ENCODE measurements at places on chromosomes 2 and 18.

DNA sequence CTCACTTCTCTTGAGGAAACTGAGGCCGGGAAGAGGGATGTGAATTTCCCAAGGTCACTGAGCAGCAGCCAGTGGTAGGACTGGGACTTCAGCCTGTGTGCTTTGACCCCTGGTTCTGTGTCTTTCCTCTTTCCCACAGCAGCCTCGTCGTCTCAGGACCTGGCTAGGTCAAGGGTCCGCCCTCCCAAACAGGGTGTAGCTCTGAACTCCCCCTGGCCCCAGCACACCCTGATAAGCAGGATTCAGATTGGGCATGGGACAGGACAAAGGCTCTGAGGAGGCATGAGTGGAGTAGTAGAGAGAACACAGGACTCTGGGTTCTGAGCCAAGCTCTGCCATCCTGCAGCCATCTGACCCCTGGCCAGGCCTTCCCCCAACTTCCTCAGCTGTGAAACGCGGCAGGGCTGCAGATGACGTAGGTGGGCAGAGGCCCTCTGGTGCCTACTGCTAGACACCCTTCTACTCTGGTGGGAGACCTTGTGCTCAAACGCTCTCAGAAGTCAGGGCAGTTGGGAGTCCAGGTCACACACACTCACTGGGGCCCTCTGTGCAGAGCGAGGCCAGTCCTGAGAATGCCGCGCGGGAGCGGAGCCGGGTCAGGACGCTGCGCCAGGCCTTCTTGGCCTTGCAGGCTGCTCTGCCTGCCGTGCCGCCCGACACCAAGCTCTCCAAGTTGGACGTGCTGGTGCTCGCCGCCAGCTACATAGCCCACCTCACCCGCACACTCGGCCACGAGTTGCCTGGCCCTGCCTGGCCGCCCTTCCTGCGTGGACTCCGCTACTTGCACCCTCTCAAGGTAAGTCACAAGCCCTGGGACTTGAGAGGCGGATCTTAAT is 984 bp downstream of the TCF23 start:
- no peak for DNase-seq

DNA sequence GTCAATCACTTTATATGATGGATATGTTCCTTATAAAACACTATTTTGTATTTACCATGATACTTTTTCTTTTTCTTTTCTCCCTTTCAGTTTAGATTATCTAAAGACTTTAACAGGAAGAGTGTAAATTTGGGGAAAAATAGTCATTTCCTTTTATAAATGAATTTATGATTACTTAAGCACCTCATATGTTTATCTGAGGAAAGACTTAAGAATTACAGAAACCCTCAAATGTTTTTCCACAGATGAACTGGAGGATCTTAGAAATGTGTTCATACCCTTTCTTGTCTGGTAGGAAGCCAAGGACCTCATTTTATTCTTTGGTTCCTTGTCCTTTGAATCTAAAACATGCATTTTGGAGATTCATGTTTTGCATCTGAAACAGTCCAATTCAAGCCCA is 36.7 kb downstream of the MAPRE2 start:
- DNase-seq, result no peak

DNA sequence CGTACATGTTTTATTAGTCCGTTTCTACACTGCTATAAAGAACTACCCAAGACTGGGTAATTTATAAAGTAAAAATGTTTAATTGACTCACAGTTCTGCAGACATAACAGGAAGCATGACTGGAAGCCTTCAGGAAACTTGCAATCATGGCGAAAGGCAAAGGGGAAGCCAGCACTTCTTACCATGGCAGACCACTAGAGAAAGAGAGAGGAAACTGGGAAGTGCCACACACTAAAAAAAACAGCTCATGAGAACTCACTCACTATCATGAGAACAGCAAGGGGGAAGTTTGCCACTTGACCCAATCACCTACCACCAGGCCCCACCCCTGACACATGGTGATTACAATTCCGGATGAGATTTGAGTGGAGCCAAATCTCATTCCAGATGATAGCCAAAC is 466.2 kb downstream of the IRS1 start:
- no peak for DNase-seq

DNA sequence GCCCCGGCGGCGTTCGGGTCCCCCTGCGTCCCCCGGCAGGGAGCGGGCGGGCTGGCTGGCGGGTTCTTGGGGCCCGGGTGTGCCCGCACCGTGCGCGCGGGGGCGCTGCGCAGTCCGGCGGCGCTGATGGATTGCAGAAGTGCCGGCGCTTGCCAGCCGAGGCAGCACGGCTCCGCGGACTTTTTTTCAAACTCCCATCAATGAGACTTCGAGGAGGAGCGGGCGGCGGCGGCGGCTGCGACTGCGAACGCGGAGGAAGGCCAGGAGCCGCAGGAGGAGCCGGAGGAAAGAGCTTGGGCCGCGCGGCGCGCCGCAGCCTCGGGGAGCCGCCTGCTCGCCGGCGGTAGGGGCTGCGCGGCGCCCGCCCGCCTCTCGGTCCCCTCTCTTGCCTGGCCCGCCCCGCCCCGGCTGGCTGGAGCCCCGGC is at the start of gene GLI2:
Gene GLI2, plus strand, starts transcription at position 123 of the 425 bp plus-strand sequence. CDS start 61,453 bp downstream, outside the sequence.
- DNase-seq, result no peak

- DNase-seq, result no peak
Measured at GRCh38 chr2:216714376-216714775, 19.0 kb upstream of the IGFBP5 start.

- no peak for DNase-seq
Measured at GRCh38 chr2:109447251-109447661, 166.5 kb downstream of the SEPTIN10 start.

DNA sequence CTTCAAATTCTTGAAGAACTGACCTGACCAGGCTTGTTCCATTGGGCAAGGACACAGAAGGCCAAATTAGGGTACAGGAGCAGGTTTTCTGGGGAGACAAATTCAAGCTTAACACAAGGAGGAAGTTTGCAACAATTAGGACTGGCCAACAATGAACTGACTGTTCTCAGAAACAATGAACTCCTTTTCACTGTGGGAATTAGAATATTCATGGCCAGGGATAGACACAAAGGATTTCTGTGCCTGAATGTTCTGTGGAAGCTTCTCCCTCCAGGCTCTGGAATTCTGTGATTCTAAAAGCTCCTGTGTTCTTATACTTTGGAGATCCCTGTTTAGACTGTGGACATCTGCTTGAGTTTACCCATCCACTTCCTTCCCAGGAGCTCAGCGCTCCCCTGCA is 15.2 kb downstream of the SMYD1 start:
- DNase-seq, result no peak

- DNase-seq, result no peak
Measured at GRCh38 chr18:68995675-68996074, 197.8 kb downstream of the CCDC102B start.

DNA sequence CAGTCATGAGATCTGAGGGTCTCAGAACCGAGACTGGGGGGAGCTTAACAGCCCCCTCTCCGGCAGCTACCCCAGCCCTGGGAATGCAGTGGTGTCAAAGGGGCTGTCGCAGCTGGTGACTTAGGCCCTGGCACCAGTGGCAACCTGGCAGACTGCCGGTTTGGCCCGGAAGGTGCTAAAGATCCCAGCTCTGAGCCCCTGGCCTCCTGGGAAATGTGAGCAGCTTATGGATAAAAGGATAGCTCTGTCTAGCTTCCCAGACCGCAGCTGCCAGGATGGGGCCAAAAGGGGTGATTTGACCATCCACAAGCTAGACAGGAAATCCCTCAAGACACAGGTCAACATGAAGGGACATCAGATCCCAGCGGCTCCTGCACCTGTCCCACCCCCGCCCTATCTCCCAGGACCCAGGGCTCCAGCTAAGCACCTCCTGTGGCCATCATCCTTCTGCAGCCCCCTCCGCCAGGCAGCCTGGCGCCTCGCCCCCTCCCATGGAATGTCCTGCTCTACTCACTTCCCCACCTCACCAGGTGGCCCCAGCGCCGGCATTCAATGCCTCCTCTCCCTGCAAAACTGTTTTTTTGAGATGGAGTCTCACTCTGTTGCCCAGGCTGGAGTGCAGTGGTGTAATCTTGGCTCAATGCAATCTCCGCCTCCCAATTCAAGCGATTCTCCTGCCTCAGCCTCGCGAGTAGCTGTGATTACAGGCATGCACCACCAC is 33.2 kb upstream of the EFHD1 start:
- no peak for DNase-seq

- no peak for DNase-seq
Measured at GRCh38 chr2:13015532-13016320, 299.0 kb downstream of the TRIB2 start.

- peak; percentile 41 for DNase-seq
Measured at GRCh38 chr18:69908838-69909237, 38.8 kb downstream of the CD226 start.

- DNase-seq, result no peak
Measured at GRCh38 chr2:224347176-224348051, 54.5 kb downstream of the FAM124B start.

DNA sequence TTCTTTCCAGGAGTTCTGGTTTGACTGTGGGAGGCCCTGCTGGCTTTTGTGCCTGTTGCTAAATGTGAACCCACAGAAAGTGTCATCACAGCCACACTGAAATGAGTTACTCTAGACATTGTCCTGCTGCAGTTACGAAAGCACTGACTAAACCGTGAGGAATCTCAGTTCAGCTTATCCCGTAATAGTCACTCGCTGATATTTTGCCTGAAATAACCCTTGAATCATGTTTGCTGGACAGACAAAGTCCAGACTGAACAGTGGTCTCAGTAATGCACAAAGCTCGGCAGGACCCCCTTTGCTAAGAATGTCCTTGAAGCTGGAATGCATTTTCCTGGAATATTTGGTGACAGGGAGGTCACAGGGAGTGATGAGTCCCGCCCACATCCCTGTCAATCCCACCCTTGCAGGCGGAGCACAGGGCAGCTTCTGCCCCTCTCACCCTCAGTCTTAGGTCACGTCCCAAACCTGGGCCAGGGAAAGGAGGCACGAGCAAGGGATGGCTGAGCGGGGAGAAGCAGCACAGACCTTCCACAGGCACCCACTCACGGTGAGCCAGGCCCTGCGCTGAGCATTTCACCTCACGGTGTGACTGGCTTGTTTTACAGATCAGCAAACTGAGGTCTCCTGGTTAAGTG is 53.4 kb downstream of the ADI1 start:
- DNase-seq, result no peak

GRCh38 chr2:130766037-130766436 is 10.7 kb downstream of the AMER3 start:
- DNase-seq, result no peak

- DNase-seq, result no peak
Measured at GRCh38 chr2:59168766-59169165, 927.6 kb upstream of the FANCL start.

DNA sequence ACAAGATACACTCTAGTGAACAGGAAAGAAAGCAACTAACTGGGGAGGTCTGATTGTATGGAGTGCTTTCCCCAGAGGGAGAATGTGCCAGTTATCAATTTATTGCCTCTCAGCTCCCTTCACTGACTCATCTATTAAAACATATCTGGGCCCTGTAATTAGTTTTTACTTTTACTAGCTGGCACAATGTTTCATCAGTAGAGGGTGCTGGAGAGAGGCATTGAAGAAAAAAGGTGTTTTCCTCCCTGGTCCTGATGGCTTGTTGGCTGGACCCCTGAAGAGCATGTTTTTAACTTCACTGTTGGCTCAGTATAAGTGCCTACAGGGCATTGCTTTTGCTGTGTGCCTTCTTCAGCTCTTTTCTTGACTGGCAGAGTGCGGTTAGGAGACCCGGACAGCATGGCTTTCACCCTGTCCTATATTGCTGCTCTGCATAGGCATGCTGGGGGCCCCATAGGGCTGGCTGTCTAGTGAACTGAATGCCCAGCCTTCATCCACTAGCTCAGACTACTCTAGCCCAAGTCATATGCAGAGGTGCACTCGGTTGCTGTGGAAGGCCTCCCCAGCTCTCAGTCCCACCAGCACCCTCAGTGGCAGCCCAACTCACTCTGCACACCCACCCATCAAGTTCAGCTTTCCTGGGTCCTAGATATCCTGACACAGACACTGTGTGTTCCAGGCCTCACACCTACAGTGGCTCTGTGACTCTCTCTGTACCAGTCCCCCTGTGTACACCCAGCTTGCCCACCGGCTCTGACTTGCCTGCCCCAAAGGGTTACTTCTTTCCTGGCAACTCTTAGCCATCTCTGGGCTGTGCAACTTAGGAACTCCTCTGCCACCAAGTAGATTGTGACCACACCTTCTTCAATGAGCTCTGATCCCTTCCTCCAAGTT is 62.3 kb upstream of the ACYP2 start:
- DNase-seq, result no peak

DNA sequence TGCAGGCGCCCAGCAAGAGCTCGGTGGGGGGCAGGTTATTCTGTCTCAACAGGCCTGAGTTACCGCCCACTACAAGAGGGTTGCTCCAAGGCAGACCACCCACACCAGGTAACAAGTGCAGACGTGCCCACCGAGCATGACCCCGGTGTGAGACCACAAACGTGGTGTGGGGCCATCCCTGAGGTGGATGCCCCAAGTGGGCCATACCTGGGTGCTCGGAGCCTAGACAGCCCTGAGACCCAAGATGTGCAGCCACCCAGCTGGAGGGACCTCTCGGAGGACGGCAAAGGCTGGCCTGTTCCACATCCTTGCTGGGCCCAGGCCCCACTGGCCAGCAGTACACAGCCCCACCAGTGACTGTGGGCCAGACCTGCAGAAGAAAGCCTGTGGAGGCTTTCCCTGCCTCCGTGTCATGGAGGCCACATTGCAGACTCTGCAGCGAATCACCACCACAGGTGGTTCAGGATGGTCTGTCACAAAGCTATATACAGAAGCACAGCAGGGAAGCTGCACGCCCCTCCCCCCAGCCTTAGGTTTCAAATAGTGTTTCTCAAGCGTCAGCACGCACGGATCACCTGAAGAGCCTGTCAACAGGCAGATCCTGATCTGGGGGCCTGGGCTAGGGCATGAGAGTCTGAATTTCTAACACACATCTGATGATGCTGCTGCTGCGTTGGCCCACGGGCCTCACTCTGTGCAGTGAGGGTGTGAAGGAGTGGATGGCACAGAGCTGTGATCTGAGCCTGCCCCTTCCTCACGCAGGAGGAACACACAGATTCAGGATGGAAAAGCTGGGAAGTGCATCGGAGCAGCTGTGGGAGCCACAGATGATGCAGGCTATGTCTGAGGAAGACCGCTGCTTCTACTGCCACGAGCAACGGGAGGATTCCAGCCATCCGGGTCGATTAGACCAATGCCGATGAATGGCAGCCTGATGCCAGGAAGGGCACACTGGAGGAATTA is 96.8 kb downstream of the UXS1 start:
- no peak for DNase-seq

- DNase-seq, result no peak
Measured at GRCh38 chr18:32742579-32742978, 30.2 kb downstream of the KLHL14 start.

GRCh38 chr2:67671464-67672450 is 274.6 kb downstream of the ETAA1 start:
- no peak for DNase-seq

DNA sequence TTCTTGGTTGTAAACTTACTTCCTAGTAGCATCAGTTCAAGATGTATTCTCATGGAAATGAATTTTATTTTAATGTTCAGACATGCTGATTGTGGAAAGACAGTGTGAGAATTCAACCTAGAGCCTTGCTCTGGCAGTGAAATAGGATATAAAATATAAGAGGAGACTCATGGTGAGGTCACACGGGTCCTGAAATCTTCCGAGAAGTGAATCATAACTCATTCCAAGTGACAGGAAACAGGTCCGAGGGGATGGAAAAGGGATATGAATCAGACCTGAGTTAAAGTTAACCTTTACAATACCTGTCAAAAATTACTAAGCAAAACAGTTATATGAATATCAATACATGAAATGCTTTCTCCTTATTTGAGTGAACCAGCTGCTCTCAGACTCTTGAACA is 185.2 kb upstream of the LRRTM1 start:
- no peak for DNase-seq

Data from T-helper 2 cell (primary cell).